ENCODE measurements at places on chromosomes 6 and 20. TPM values are rescaled to one million over a fixed set of nuclear protein-coding genes. Genes with fewer than 3 reads are reported as not detected.

DNA sequence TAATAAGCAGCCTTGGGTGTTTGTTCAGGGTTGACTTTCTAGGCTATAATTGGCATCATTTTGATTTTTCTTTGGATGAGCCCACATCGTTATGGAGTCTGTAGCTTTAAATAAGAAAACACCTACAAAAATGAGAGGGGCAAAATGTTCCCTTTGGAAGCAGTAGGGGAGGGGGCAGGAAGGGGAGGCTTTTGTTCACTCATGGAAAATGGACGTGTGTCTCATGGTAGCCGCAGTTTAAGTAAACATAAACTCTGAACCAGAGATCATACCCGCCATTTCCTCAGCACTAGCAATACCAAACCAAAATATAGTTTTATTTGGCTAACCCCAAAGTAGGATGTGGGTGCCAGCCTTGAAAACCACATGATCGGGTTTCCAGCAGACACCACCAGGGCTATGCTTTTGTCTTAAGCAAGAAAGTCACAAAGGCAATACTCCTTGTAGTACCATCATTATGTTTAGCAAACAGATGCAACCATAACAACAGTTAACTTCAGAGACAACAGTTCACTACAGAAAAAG is 572.5 kb upstream of the JAG1 start:
- DNase-seq: no peak

- no peak for DNase-seq
These were observed 200.7 kb downstream of the KHDC1L start for GRCh38 chr6:73024598-73024997.

DNA sequence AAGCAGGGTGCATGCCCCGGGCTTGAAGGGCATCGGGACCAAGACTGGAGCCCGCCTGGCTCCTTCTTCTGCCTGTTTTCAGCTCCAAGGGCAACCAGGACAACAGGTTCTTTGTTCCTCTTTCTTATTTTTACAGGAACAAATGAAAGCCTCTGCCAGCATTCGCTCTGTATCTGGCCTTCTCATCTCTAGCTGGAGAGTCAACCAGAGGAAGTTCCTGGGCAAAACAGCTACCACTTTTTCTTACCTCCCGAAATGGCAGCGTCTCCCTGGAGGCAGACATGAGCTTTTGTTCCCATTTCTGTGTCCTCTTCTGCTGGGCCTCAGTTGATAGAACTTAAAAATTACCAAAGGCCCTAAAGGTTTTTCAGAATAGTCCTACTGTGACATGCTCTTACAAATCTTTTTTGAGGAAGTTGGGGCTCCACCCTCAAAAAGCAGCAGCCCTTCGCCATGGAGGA is 74.1 kb upstream of the NAA20 start:
- DNase-seq: no peak

DNA sequence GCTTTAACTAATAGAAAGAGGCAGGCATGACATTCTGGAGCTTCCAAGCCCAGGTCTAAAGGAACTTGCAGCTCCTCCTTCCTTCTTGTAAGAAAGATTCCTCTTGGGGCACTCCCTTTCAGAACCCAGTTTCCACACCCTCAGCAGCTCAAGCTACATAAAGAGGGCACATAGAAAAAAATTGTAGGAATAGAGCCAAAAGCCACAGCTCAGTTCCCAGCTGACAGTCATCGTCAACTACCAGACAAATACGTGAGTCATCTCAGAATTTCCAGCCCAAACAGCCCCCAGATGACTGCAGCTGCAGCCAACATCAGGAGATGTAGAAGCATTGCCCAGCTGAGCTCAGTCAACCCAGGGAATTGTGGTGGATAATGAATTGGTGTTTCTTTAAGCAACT is 349.8 kb upstream of the ARID1B start:
- DNase-seq: no peak

DNA sequence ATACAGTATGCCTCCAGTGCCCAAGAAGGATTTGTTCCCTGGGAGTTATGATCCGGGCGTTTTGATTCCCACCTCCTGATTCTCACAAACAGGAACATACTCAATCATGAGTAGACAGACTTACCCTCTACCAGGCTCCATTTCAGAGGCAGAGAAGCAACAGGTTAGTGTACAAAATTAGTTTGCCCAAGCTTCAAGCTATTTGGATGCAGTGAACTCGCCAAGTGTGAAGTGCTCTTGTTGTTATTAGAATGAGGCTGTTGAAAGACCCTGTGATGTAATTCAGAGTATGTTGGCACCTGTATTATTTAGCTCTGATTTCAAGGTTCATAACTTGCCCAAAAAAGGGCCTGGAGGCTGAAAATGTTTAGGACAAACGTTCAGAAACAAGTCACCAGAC is 247.0 kb downstream of the PHACTR1 start:
- DNase-seq: no peak

DNA sequence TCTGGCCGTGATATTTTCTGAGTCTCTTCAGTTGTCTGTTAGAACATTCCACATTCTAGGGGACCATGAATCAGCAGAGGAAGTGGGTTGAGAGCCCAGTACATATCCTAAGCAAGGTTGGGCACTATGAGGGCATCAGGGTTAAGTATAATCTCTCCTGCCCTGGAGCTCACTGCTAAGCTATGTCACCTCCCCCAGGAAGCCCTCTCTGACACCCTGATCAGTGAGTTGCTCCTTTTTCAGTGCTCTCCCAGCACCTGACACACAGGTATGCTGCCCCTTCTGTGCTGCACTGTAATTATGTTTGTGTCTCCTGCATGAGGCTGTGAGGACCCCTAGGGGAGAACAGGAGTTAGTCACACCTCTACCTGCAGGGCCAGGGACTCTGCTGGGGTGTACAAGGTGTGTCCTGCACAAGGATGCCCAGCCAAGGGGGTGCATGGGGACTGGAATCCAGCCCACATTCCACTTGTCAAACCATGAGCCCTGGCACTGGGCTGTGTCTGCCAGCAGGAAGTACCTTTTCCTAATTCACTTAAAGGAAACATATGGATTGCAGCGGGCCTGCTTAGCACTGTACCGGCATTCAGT is 3.9 kb downstream of the RAB44 start:
- DNase-seq: no peak

DNA sequence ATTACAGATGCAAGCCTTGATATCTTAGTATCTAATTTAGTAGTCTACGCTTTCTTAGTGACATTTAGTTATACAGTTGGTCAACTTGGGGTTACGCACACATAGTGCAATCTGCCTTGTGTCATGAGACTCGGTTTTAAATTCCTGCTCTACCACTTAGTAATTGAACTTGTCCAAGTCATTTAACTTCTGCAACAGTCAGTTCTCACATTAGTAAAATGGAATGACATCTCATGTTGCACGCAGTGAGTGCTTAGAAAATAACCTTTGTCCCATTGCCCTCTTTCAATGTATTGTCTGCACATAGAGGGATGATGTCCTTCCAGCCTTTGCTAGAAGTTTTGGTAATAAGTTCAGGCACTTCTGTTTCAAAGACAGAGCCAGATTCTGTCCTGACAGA is 48.6 kb downstream of the TMEM170B start:
- DNase-seq: no peak

ASIP gene
- 0.30 TPM for polyA plus RNA-seq
